Esophagus mucosa (tissue), 1 donor: ENCODE measurements at places on chromosomes 1 and 21. TPM values are rescaled to one million over a fixed set of nuclear protein-coding genes. Genes with fewer than 3 reads are reported as not detected.

DNA sequence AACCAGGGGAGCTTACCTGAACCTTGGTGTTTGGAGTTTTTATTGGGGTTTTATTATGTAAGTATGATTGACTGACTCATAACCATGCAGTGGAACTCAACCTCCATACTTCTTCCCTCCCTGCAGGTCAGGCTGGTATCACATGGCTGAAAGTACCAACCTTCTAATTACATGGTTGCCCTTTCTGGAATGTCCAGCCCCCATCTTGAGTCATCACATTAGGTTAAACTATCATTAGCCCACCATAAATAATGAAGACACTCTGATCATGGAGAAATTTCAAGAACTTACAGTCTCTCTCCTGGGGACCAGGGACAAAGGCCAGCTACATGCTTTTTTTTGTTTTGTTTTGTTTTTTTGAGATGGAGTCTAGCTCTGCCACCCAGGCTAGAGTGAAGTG, 19.2 kb upstream of the DPH5 start:
- no peak for ATAC-seq

DNA sequence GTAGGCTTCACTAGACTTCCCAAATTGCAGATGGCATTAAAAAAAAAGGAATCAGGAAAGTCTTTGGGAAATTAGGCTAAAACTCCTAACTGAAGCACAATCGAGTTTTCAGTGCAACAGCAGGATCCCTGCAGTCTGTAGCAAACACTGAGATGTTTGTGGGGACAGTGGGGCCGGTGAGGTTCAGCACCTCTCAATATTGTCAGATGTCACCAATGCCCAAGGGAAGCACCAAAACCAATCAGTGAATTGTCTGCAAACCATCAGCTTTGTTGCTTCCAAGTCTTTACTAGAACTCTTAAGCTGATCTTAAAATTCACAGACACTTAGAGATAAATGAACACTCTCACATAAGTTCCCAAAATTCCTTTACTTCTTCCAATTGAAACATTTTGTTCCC, 2.6 kb downstream of the ERG start:
- ATAC-seq: no peak

DNA sequence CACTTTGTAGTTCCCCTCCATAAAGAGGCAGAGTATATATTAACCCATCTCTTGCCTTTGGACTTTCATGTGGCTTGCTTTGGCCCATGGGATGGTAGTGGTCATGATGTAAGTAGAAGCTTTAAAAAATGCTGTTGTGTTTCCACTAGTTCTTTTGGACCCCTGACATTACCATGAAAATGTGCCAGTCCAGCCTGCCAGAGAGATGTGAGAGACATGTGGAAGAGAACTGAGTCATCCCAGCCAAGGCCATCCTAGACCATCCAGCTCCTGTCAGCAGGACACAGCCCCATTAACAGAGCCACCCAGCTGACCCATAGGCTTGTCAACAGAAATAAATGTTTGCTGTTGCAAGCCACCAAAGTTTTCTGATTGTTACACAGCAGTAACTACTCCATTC, 3.9 kb upstream of the CD101 start:
- ATAC-seq: no peak

Gene FNDC5
- total RNA-seq: not detected

Gene AMY1C
- not detected for total RNA-seq

- ATAC-seq: peak; percentile 68
Measured at GRCh38 chr1:162365284-162366020, 11.2 kb downstream of the SPATA46 start.

DNA sequence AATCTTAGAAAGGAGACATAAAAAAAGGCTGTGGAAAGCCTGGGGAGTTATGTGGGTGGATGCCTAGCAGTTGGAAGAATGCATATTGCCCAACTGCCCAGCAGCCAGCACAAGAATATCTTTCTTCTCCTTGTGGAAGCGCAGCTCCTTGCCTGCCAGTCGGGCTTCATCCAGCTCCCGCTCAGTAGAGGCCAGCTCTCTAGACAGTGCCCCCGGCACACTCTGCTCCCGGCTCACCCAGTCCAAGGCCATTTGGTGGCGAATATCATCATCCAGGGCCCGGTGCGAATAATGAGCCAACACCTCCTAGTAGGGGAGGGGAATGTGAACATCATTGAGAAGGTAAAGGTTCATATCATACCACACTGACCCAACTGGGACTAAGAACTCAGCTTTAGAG, 9.0 kb upstream of the RBM8A start:
- ATAC-seq: peak; percentile 34

Gene OR2AK2
- not detected for total RNA-seq

- peak; percentile 33 for ATAC-seq
Measured at GRCh38 chr21:31781737-31782136, 49.8 kb upstream of the SCAF4 start.

Gene KCNA3
- total RNA-seq: 0.28 TPM

GRCh38 chr1:207845109-207845508, 65.8 kb downstream of the CD34 start:
- ATAC-seq: no peak

GRCh38 chr1:70754701-70755100, 292.9 kb downstream of the PTGER3 start:
- ATAC-seq: no peak

DNA sequence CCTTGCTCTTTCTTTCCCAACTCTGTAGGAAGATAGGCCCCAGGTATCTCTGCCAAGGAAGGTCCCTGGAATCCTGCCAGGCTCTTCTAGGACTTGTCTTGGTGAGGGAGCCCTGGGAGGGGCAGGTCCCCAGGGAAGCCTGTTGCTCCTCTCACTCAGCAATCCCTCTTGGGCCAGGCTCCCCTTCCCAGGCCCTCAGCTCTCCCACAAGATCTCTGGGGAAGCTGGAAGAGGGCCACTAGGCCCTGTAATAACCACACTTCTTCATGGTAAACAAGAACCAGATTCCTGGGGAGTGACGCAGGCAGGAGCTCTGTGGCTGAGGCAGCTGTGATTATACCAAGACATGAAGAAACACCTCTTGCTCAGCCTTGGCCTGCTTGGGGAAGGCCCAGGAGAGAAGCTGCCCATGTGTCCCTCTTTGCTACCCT, 9.9 kb upstream of the MAPKAPK2 start:
- ATAC-seq: peak; percentile 93

DNA sequence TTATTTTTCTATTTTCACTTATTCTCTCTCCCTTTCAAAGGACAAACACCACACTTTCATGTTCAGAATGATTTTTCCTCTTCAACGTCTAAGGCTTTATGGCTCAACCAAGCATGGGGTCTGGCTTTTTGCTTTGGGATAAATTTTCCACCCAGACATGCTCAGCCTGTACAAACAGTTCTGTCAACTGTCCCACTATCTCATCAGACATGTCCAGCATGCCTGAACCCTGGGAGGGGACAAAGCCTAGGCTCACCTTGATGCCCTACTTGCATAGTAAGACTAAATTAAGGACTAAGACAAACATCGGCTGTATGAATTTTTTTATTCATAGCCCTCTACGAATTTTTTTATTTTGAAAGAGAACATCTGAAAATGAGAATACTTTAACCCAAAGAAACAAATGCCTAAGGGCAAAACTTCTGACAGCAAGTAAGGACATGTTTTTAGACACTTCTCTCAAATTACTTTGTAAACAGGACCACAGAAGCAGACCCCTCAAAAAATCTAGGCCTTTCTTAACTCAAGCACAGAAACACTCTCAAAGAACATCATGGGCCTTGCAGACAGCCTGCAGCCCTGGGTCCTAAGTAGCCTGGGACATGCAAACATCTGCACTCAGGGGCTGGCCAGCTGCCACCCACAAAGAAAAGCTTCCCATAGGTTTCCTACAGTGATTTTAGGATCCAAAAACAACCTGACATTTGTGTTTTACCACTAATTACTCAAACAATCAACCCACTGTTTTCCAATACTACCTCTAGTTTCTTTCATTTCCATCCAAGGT, 72.3 kb upstream of the PALMD start:
- ATAC-seq: no peak

DNA sequence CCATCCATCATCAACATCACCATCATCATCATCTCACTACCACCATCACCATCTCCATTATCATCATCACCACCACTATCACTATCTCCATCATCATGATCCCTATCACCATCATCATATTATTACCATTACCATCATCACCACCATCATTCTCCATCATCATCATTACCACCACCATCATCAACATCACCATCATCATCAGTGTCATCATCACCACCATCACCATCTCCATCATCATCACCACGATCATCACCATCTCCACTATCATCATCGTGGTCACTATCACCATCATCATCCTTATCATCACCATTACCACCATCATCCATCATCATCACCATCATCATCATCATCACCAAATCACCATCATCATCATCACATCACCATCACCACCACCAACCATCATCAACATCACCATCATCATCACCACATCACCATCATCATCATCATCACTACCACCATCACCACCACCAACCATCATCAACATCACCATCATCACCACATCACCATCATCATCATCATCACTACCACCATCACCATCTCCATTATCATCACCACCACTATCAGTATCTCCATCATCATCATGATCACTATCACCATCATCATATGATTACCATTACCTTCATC, 202.1 kb upstream of the VAMP3 start:
- no peak for ATAC-seq

Gene RAB25
- total RNA-seq: 420 TPM

Gene ADGRL4
- 3.5 TPM for total RNA-seq

Gene RXFP4
- not detected for total RNA-seq

DNA sequence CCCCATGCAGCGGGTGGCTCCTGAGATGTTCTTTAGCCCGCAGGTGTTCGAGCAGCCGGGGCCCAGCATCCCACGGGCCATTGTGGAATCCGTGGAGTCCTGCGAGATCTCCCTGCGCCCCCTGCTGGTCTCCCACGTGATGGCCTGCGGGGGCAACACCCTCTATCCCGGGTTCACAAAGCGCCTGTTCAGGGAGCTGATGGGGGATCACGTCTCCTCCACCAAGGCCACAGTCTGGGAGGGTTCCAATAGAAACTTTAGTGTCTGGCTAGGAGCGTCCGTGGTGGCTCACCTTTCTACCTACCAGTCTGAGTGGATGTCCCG, 71.0 kb downstream of the ACTL8 start:
- ATAC-seq: no peak
